ENCODE measurements at places on chromosomes 11 and 22. TPM values are rescaled to one million over a fixed set of nuclear protein-coding genes. Genes with fewer than 3 reads are reported as not detected.

DNA sequence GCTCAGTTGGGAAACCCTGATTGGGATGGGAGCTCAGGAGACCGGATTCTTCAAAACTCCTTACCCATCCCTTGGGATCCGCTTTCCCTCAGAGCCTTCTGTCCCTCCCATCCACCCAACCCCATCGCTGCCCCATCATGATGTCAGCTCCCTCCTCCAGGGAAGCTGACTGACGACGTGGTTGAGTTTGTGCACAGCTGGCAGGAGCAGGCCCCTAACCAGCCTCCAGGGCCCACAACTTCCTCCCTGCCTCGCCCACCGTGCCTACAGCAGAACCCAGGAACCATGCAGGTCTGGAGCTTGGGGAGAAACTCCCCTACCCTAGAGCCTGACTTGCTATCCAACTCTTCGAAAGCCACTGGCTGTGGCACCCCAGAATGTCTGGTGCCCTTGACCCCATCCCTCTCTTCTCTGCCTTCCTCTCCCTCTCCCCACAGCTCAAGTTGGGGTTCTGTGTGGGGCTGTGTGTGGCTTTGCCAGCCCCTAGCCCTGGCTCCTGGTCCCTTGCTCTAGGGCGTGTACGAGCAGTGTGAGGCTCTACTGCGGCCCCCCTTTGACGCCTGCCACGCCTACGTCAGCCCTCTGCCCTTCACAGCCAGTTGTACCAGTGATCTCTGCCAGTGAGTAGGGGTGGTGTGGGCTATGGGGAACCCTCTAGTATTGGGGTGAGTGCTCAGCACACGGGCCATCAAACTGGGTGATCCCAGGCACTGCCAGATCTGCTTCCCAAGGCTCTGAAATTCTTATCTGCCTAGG is 11.1 kb downstream of the OTOG start:
- H3K4me1 ChIP-seq, result no peaks in the 10 kb centered on the region
- H3K36me3 ChIP-seq, result no peaks in the 10 kb centered on the region
- peaks cover 3% of the 10 kb centered on the region for H3K27me3 ChIP-seq
- H3K4me3 ChIP-seq, result no peak overlapping the region

Gene CAPN5
- polyA plus RNA-seq, result 7.7 TPM

- H3K36me3 ChIP-seq, result no peaks in the 10 kb centered on the region
- H3K27ac ChIP-seq, result no peak overlapping the region
- H3K27me3 ChIP-seq, result no peaks in the 10 kb centered on the region
- DNase-seq, result no peak
- H3K4me1 ChIP-seq, result peaks cover 32% of the 10 kb centered on the region
- no peak overlapping the region for H3K4me3 ChIP-seq
These were observed 13.3 kb upstream of the MOB2 start for GRCh38 chr11:1499899-1500298.

- H3K4me1 ChIP-seq, result no peaks in the 10 kb centered on the region
- H3K27me3 ChIP-seq, result no peaks in the 10 kb centered on the region
- no peak for DNase-seq
- H3K27ac ChIP-seq, result peak overlapping the region; percentile 86
These were observed 481 bp downstream of the ANGPTL5 start for GRCh38 chr11:101915791-101916291.

All from adrenal gland (tissue), 19 donors.